ENCODE measurements at places on chromosomes 7 and 10.

DNA sequence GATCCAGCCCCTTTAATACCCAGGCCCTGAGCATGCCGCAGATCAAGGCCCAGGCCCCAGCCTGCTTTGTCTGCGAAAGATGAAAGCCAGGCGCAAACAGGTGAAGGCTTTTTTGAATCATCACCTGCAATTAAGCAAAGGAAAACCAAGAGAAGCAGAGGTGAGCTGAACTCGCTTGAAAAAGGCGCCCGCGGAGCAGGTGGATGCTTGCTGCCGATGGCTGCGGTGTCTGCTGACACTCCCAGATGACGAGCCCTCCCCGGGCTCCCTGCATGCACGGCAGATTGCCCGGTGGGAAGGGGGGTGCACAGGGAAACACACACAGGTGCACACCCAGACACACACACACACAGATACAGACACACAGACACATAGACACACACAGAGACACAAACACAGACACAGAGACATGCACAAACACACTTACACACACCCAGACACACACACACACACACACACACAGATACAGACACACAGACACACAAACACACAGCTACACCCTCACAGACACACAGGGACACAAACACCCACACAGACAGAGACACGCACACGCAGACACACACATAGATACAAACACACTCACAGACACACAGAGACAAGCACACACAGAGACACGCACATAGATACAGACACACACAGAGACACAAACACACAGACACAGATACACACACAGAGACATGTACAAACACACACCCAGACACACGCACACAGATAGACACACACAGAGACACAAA, 142.6 kb upstream of the RNF32 start:
- DNase-seq = no peak

GRCh38 chr7:2510909-2511768, 8.4 kb upstream of the LFNG start:
- no peak for DNase-seq

DNA sequence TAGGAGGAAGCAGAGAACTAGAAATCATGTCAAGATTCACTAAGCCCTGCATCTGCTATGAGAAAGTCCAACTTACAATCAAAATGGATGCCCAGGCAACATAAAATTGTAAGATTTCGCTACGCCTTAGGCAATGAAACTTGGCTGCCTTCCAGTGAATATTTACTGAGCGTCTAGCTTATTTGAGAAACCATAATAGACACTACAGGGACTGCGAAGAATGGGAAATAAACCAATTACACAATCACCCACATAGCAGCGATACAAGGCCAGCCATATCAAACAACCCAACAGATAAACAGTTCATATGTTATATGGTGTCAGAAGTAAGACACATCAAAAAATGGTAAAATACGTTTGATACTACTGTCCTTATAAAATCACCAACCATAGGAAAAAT, 545.0 kb upstream of the C7orf33 start:
- DNase-seq = no peak

DNA sequence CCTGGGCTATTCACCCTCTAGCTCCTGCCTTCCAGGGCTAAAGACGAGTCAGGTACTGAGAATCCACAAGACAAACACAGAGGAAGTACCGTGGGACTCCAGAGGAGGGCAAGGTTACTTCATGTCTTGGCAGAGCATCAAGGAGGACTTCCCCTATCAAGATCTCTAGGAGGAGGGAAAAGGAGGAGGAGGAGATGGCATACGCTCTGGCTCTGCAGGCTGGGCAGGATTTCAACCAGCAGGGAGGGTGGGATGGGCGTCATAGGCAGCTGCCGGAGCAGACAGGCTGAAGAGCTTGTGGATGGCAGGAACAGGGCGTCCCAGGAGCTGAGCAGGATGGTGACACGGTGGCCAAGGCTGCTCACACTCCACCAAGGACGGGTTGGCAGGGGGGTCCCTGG, 21.3 kb downstream of the MDH2 start:
- no peak for DNase-seq

DNA sequence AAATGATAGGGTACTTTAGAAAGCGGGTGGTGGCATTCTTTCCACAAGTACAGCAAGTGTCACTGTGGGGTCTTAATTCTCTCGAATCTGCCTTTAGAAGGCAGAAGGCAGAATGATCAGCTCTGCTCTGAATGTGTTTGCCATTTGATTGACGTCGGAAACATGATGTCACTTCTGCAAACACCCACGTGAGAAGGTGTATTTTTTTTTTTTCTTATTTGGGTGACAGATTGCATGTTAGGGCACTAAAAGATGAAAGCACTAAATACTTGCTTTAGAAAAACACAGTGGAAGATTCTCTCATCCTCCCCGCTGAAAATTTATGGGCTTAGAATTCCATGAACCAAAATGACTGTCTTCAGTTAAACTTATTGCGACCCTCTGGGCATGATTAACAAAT, 150.2 kb downstream of the TCF7L2 start:
- no peak for DNase-seq

DNA sequence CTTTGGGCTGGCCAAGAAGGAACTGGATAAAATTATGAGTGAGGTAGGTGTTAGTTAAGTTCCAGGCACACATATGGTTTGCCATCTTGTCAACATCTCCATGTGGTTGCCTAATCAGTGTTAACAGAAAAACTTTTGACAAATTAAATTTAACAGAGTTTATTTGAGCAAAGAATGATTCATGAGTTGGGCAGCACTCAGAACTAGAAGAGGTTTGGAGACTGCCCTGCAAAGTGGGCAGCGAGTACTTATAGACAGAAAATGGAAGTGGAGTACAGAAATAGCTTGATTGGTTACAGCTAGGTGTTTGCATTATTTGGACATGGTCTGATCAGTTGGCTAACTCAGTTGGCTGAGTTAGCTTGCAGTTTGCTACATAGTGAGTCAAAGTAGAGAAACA, 37.5 kb upstream of the AGK start:
- DNase-seq = no peak

GRCh38 chr10:12943425-12943824, 58.1 kb downstream of the CCDC3 start:
- DNase-seq = no peak

- DNase-seq = no peak
Observed at GRCh38 chr7:34596887-34597286, 61.1 kb upstream of the NPSR1 start.

DNA sequence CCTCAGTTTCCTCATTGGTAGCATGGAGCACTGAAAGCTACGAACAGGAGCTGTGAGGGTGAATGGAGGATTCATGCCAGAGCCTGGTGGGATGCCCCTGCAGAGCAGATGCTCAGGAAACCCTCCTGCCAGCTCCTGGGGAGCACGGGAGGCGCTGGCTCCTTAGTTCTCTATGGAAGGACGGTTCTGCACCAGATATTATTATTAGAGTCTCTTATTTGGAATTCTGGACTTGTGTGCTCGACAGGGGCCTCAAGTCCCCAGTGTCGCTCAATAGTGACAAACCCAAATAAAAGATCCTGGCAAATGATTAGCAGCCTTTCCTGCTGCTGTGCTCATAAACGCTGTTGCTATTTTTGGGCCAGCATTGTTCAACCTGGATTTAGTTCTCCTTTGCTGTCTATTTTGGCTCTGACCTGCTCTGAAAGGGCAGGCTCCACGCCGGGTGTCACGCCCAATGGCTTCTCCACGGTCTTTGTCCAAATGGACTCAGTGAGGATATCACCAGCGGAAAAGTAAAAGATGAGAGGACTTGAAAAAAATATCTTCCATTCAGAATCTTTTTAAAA, 23.0 kb upstream of the KLF6 start:
- no peak for DNase-seq

- DNase-seq = no peak
Observed at GRCh38 chr10:13769946-13770345, 183.2 kb downstream of the PRPF18 start.

- DNase-seq = no peak
Observed at GRCh38 chr10:28676326-28676967, 874 bp upstream of the BAMBI start.

DNA sequence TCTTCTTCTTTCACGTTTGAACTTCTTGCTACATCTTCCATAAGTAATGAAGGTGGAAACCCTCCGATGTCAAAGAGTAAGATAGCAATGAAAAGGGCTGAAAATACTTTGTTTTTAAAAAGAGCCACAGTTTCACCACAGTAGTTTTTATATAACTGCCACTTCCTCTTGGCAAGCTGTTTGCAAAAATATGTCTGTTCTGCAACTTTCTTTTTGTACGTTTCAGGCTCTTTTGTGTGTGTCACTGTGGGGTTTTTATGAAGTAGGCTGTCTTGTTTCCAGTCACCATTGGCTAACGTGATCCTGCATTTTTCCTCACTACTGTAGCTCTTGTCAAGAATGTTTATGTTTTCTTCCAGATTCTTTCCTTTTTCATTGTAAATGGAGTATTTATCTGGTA, 55.6 kb downstream of the SLC16A9 start:
- no peak for DNase-seq

GRCh38 chr7:41415471-41416207, 287.3 kb downstream of the INHBA start:
- no peak for DNase-seq

DNA sequence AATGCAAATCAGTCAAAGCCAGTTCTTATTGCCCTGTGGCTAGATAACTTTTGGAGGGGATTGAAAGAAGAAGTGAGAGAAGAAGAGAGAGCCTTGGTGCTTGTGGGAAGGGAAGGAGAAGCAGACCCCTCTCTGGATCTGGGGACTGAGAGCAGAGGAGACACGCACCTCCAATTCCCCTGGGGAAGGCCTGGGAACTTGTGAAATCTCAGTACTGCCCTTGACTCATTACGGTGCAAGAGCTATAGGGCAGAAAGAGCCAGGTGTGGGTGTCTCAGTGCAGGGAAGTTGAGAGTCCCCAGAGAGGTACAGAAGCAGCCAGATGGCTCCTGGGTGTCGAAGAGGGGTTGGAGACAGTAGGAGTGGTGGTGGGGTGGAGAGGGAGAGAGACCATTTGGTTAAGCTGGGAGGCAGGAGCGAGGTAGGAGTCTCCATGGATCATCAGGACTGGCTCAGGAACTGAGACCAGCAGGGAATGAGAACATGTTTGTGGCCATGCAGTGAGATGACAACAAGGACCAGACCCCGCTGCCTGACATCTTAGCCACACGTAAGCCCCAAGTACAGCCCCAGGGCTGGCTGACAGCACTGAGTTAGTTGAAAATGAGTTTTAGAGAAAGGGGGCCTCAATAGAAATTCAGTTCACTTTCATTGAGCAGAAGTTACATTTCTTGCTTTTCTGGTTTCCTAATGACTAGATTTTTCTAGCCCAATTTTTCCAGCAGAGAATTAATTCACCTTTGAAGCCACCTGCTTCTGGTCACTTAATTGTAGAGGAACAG, 238.2 kb downstream of the BUB3 start:
- no peak for DNase-seq

GRCh38 chr7:151008511-151009323, 15.6 kb downstream of the ATG9B start:
- no peak for DNase-seq

- no peak for DNase-seq
Observed at GRCh38 chr10:69716711-69717560, 84.8 kb upstream of the COL13A1 start.

DNA sequence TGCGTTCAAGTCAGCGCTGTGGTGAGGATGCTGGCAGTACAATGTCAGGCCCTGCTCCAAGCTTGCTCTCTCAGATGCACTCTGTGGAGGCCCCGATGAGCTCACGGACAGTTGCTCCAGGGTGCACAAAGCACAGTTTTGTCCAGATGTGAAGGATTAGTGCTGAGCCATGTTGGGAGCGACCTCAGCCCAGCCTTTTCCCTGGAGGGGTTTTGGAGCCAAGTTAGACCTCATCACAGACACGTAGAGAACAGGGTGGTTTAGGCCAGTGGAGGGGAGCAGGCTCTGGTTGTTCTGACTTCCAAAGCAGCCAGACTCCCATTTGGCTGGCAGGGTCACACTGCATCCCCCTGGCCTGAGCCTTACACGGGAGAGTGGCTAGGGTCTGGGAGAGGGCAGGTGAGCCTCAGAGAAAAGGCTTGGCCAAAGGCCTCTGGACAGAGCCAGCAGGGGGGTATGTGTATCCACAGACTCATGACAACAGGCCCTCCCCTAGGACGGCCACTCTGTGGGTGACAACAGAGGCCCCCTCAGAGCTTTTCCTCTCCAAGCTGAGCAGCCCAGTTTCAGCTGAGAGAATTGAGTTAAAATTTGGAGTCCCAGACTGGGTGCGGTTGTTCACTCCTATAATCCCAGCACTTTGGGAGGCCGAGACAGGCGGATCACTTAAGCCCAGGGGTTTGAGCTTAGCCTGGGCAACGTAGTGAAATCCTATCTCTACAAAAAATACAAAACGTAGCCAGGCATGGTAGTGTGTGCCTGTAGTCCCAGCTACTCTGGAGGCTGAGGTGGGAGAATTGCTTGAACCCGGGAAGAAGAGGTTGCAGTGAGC, 4.7 kb downstream of the PLAC9 start:
- DNase-seq = no peak

GRCh38 chr7:2689951-2690705, 2.1 kb downstream of the AMZ1 start:
- no peak for DNase-seq

DNA sequence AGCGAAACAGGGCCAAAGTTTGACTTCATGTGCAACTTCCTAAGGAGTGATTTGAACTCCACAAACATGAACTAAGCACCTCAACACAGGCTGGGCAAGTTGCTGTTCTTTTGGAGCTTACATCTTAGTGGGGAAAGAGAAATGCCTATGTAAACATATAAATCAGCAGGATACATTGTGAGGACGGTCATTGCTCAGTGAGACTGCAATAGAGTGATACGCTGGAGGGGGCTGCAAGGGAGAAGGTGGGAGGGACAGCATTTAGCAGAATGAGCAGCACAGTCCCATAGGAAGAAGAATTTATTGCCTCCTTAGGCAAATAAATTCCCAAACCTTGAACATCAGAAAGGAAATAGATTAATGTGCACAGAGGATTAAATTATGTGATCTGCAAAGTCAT, 90.0 kb downstream of the EGFR start:
- no peak for DNase-seq

DNA sequence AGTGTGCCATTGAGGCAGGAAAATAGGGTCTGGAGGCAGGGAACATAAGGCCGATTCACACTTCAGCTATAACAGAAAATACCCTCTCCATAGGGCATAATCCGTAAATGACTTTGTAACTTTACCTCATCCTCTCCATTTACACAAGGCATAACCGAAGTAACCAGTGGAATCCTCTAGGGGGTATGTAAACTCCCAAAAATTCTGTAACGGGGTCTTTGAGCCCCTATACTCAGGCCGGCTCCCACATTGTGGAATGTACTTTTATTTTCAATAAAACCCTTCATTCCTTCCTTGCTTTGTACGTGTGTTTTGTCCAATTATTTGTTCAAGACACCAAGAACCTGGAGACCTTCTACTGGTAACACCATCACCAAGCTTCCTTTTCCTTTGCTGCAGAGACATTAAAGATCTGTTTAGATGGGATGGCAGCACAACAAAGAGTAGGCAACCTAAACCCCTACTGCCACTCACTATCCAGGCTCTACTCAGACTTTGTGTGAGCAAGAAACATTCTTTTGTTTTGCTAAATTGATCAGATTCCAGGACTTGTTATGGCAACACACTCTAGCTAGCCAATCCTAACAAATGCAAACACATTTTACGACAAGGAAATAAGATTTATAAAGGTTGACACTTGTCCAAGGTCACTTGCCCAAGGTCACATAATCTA, 99.3 kb downstream of the DGKI start:
- DNase-seq = no peak
